ENCODE measurements at places on chromosomes 5 and 9. TPM values are rescaled to one million over a fixed set of nuclear protein-coding genes. Genes with fewer than 3 reads are reported as not detected.

ANKRD34B gene
- total RNA-seq = not detected

PFN3 gene
- not detected for total RNA-seq

- H3K36me3 ChIP-seq = no peaks in the 10 kb centered on the region
- H3K4me1 ChIP-seq = no peaks in the 10 kb centered on the region
- H3K27me3 ChIP-seq = peaks cover 16% of the 10 kb centered on the region
- no peak overlapping the region for H3K27ac ChIP-seq
Observed at GRCh38 chr5:157267025-157267424, 1.1 kb downstream of the CYFIP2 start.

GRCh38 chr9:37486616-37487548 is 1.1 kb downstream of the POLR1E start:
- peak overlapping the region; percentile 85 for H3K4me3 ChIP-seq
- H3K27me3 ChIP-seq = peaks cover 1% of the 10 kb centered on the region
- H3K27ac ChIP-seq = peak overlapping the region; percentile 90
- H3K36me3 ChIP-seq = peaks cover 35% of the 10 kb centered on the region
- peak; percentile 93 for DNase-seq

GSN gene
- 372 TPM for total RNA-seq

DNA sequence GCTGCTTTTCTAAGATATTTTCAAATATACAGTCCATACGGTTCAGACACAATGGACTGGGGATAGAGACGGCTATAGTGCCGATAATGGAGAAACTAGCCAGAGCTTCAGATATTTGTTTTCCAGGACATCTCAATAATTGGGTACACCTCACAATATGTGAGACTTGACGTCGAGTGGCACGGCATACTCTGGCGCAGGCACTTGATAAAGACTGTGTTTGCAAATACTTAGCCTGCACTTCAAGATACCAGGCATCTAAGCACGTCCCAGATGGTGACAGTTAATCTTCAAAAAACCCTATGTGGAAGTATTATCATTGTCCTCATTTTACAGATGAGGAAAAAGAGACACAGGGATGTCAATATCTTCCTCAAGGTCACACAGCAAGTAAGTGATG is 48.5 kb downstream of the SEMA5A start:
- no peak overlapping the region for H3K27ac ChIP-seq
- no peaks in the 10 kb centered on the region for H3K36me3 ChIP-seq
- no peaks in the 10 kb centered on the region for H3K27me3 ChIP-seq
- H3K4me3 ChIP-seq = no peak overlapping the region
- DNase-seq = no peak

- no peaks in the 10 kb centered on the region for H3K27me3 ChIP-seq
- H3K4me3 ChIP-seq = no peak overlapping the region
- H3K4me1 ChIP-seq = peaks cover 13% of the 10 kb centered on the region
Observed at GRCh38 chr5:83711982-83712601, 8.6 kb downstream of the HAPLN1 start.

GRCh38 chr9:76709020-76709419 is 55.2 kb upstream of the PCA3 start:
- no peaks in the 10 kb centered on the region for H3K36me3 ChIP-seq
- H3K27me3 ChIP-seq = peaks cover 24% of the 10 kb centered on the region
- no peaks in the 10 kb centered on the region for H3K4me1 ChIP-seq
- H3K27ac ChIP-seq = no peak overlapping the region
- no peak for DNase-seq
- H3K4me3 ChIP-seq = no peak overlapping the region

GRCh38 chr5:160434022-160434531 is 12.4 kb downstream of the PTTG1 start:
- no peak for DNase-seq
- no peak overlapping the region for H3K27ac ChIP-seq

APBB3 gene
- total RNA-seq = 24.2 TPM

RNF224 gene
- total RNA-seq = not detected

- H3K27ac ChIP-seq = no peak overlapping the region
- no peaks in the 10 kb centered on the region for H3K4me1 ChIP-seq
- H3K36me3 ChIP-seq = no peaks in the 10 kb centered on the region
- DNase-seq = no peak
- no peak overlapping the region for H3K4me3 ChIP-seq
Observed at GRCh38 chr9:109868207-109868606, 88.2 kb downstream of the PALM2AKAP2 start.

FAM114A2 gene
- total RNA-seq = 31.8 TPM

LCN15 gene
- total RNA-seq = not detected

DNA sequence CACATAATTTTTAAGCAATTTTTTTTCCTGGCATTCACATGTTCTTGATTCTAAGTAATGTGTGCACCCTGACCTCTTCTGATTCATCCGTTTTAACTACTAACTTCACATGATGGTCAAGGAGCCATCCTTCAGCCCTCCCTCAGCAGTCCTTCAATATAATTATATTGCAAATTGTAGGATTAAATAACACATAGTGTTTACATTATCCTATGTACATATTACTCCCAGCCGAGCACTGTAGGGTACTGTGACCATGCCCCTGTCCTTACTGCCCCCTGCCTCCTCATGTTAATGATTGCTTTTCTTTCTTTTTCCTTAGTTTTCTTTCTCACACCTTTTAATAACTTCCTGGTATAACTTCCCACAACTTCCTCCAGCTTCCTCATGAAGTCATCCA is 96.3 kb upstream of the FANCC start:
- H3K27me3 ChIP-seq = no peaks in the 10 kb centered on the region
- peaks cover 5% of the 10 kb centered on the region for H3K4me1 ChIP-seq
- H3K36me3 ChIP-seq = no peaks in the 10 kb centered on the region
- no peak for DNase-seq
- H3K4me3 ChIP-seq = no peak overlapping the region

DNA sequence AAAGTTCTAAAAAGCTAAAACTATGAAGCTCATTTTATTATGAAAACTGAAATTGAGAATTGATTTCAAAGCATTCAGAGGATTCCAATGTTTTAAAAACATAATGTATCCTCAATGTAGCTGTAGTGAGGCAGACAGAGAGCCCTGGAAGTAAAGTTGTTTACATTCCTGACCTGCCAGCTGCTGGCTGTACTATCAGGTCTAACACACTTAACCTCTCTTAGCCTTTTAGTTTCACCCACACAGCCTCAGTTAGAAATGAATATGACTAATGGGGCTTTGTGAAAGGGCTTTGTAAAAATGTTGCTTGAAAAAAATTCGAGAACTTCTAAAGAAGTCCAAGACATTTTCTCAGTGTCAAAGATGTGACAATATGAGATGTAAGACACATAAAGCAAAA is 122.6 kb downstream of the FBXL17 start:
- no peaks in the 10 kb centered on the region for H3K36me3 ChIP-seq
- DNase-seq = no peak
- H3K4me1 ChIP-seq = peaks cover 14% of the 10 kb centered on the region
- H3K27me3 ChIP-seq = no peaks in the 10 kb centered on the region
- no peak overlapping the region for H3K27ac ChIP-seq

DND1 gene
- not detected for total RNA-seq

DNA sequence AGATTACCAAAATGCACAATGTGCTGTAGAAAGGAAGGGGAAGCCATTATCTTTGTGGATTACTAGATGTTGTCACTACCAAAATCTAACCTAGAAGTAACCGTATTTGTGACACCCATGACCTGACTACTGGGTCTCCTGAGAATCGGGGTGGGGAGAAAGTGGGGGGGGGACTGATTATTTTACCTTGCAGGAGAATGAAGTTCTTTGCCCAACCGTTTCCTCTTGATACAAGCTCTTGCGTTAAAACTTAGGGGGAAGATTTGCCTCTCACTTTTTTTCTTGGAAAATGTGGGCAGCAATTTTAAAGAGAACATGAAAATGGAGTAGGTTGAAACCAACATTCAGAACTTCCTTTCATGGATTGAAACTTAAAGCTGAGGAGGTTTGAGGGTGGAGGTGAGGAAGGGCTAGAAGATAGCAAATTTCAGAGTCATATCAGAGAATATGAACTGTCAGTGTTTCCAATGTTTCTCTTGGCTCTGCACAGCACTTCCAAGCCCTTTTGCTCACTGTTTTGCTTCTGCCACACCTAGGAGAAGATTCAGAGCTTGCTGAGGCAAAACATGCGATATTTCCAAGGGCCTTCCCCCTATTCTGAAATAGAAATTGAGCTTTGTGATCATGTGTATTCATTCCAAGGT is 280.8 kb downstream of the AOPEP start:
- H3K36me3 ChIP-seq = peaks cover 61% of the 10 kb centered on the region
- no peaks in the 10 kb centered on the region for H3K27me3 ChIP-seq
- DNase-seq = no peak

- H3K36me3 ChIP-seq = no peaks in the 10 kb centered on the region
- no peak overlapping the region for H3K27ac ChIP-seq
- H3K4me1 ChIP-seq = no peaks in the 10 kb centered on the region
- H3K27me3 ChIP-seq = no peaks in the 10 kb centered on the region
- no peak for DNase-seq
Observed at GRCh38 chr5:44891116-44891515, 82.4 kb downstream of the MRPS30 start.

C9orf50 gene
- total RNA-seq = 0.36 TPM

- H3K4me3 ChIP-seq = no peak overlapping the region
- no peaks in the 10 kb centered on the region for H3K4me1 ChIP-seq
- no peaks in the 10 kb centered on the region for H3K36me3 ChIP-seq
- peak; percentile 31 for DNase-seq
- peaks cover 7% of the 10 kb centered on the region for H3K27me3 ChIP-seq
- H3K27ac ChIP-seq = no peak overlapping the region
Observed at GRCh38 chr5:132052520-132052919, 7.9 kb upstream of the IL3 start.

- no peak for DNase-seq
- H3K4me1 ChIP-seq = peaks cover 3% of the 10 kb centered on the region
- no peak overlapping the region for H3K27ac ChIP-seq
- H3K27me3 ChIP-seq = no peaks in the 10 kb centered on the region
Observed at GRCh38 chr5:79685627-79686026, 4.0 kb upstream of the CMYA5 start.

KCNN2 gene
- total RNA-seq = not detected

- no peak for DNase-seq
- no peak overlapping the region for H3K27ac ChIP-seq
- no peak overlapping the region for H3K4me3 ChIP-seq
- H3K36me3 ChIP-seq = peaks cover 14% of the 10 kb centered on the region
Observed at GRCh38 chr9:136429683-136430491, 9.8 kb downstream of the INPP5E start.

ICE1 gene
- total RNA-seq = 34.0 TPM

TERT gene
- total RNA-seq = not detected

DNA sequence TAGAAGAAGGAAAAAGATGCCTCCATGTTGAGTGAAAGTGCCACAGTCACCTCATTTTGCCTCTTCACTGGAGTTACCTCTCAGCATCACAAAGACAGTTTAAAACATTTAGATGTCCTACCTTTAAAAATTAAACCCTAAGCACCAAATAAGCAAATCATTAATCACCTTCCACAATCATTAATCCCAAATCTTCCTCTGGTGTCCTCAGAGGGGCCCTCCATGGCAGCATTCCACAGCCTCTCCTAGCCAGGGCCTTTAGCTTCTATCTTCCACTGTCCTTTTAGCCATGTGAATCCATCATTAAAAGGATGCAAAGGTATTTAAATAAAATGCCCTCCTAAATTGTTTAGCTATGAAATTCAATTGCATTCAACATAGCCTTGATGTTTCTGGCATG is 310.8 kb downstream of the PDE4D start:
- H3K4me1 ChIP-seq = no peaks in the 10 kb centered on the region
- no peaks in the 10 kb centered on the region for H3K36me3 ChIP-seq
- peaks cover 14% of the 10 kb centered on the region for H3K27me3 ChIP-seq
- H3K27ac ChIP-seq = no peak overlapping the region

GRCh38 chr9:27426511-27427271 is 97.4 kb upstream of the IFNK start:
- no peak for DNase-seq
- no peak overlapping the region for H3K4me3 ChIP-seq
- H3K27me3 ChIP-seq = no peaks in the 10 kb centered on the region
- H3K27ac ChIP-seq = no peak overlapping the region

CTSL gene
- 384 TPM for total RNA-seq

DNA sequence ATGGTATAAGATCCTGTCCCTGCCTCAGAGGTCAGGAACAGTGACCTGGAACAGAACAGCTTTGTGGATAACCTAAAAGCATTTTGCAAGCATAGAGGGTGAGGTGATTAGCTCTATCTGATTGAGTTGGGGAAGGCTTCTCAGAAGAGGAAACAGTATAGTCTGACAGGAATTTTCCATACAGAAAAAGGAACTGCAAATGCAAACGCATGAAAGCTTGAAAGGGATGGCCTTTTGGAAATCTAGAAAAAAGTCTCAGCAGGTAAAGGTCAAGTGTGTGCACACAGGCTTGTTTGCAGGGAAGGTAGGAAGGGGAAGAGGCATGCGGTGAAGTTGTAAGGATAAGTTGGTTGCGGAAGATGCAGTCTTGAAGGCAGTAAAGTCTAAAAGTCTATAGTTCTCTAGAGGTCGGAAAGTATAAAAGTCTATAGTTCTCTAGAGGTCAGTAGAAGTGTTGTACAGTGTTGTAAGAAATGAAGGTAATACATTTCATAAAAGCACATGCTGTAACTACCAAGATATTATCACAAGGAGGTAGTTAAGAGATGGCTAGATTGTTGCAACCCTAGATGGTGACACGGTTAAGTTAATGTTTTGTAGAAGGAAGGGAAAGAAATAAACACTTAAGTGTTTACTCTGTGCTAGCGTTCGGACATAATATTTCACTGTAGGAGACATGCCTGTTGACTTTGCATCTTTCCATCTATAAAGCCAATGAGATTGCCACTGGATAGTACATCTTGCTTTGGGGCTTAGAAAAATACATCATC is 16.7 kb upstream of the HSPB3 start:
- H3K36me3 ChIP-seq = no peaks in the 10 kb centered on the region
- DNase-seq = no peak
- no peak overlapping the region for H3K27ac ChIP-seq
- H3K27me3 ChIP-seq = peaks cover 36% of the 10 kb centered on the region
- H3K4me3 ChIP-seq = no peak overlapping the region
- no peaks in the 10 kb centered on the region for H3K4me1 ChIP-seq

DNA sequence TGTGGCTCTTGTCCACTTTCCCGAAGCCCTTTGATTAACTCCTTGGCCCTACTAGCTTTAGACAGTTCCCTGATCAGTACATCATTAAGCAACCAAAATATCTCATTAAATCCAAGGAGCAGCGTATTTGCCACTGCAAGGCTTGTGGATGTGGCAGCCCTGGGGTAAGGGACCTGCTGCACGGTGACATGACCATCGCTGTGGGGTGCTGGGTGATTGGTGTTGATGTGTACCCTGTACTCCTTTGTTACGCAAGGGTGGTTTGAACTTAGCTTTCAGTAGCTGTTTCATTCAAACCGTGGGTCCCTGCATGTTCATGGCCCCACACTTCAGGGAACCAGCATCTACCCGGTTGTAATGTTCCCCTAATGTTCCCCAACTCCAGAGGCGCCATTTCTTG is 41.0 kb downstream of the OTULIN start:
- H3K36me3 ChIP-seq = peaks cover 47% of the 10 kb centered on the region
- no peaks in the 10 kb centered on the region for H3K27me3 ChIP-seq
- no peak for DNase-seq
- H3K4me3 ChIP-seq = no peak overlapping the region

- H3K4me1 ChIP-seq = peaks cover 9% of the 10 kb centered on the region
- no peaks in the 10 kb centered on the region for H3K36me3 ChIP-seq
- peak overlapping the region; percentile 18 for H3K27ac ChIP-seq
Observed at GRCh38 chr5:172697123-172698121, 56.4 kb downstream of the NEURL1B start.
